ENCODE measurements at places on chromosomes 3 and 15. TPM values are rescaled to one million over a fixed set of nuclear protein-coding genes. Genes with fewer than 3 reads are reported as not detected.

The CLDN11 gene
- 225 TPM for total RNA-seq

The FOXB1 gene
- not detected for total RNA-seq

The PSTPIP1 gene
- 0.56 TPM for total RNA-seq

The GOLGA6L10 gene
- 0.19 TPM for total RNA-seq

The IL20RB gene
- 0.38 TPM for total RNA-seq

The CD96 gene
- total RNA-seq, result under 0.01 TPM

The MYLK gene
- 46.6 TPM for total RNA-seq

The SPINK8 gene
- not detected for total RNA-seq

The CCR3 gene
- total RNA-seq, result not detected

All from regular cardiac myocyte (primary cell).